Myocyte (in vitro differentiated cells): ENCODE measurements at places on chromosomes 1 and 21. TPM values are rescaled to one million over a fixed set of nuclear protein-coding genes. Genes with fewer than 3 reads are reported as not detected.
A peak's percentile ranks its signal among the peaks of the same experiment; 100 is the strongest.

DNA sequence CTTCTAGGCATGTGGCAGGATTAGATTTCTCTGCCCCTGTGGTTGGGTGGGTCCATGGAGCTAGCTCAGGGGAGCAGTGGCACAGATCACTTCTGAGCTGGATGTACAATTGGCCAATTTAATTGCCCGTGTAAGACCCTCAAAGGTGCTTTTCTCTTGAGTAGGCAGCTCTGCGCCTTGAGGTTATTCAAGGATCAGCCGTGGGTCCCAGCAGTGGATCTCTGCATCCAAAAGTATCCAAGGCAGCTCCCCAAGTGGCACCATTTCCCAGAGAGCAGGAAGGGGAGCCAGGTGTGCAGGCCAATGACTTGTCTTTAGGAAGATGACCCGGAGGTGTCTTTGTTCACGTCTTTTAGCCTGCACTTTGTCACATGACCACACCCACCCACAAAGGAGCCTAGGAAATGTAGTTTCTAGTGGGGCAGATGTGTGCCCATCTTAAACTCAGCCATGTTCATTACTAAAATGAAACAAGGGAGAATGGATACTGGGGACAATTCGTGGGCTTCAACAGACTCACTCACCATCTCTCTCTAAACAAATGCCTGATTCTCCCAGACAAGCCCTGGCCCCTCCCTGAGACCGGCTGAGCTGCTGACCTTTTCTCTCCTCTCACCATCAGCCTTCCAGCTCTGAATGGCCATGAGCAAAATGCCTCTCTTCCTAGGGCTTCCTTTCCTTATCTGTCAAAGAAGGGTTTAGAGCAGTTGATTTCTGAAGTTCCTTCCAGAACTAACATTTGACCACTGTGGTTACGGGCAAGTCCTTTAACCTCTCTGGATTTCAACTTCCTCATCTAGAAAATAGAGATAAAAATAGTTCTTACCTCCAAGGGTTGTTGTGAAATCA is 41.4 kb upstream of the TENT5C start:
- DNase-seq: no peak

DNA sequence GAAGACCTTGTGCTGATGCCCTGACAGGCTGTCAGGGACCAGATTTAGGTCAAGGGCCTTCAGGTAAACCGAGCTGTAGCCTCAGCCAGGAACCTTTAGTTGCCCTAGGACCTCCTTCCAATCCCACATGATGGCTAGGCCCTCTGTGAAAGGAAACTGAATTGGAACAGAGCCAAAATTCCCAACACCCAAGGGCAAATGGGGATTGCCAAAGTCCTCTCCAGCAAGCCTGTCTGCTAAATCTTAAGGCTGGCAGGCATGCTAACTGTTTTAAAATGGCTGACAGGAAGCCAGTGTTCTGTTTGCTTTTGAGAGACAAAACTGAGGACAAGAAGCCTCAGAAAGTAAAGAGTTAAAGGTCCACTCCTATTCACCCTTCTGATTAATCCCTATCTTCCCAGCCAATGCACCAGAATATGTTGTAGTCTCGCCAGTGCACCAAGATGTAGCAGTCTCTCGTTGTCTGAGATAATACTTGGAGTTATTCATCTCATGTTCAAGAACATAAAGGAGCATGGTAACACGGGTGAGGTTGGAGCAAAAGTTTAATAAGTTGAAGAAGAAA is 35.1 kb downstream of the MSTO1 start:
- DNase-seq: no peak

HIVEP3 gene
- 1.8 and 2.0 TPM in 2 replicates for total RNA-seq

GRCh38 chr21:38468989-38469388 is 29.3 kb downstream of the ERG start:
- DNase-seq: no peak

DCST2 gene
- total RNA-seq: not detected in 2 replicates

DNA sequence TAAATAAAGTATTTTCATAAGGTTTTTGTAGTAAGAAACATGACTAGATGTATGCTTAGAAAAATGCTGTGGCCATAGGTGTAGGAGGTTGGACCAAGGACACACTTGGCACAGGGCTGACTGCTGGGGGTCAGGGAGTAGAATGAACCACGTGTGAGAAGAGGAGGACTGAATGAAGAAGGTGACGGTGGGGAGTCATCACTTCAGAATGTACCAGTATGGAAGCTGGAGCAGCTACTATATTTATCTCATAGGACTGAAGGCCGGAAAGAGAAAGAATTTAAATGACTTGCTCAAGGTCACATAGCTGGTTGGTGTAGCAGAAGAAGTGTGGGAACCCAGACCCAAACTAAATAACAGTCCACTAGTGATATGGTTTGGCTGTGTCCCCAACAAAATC is 79.8 kb upstream of the HAO2 start:
- DNase-seq: peak; percentile 30

DNA sequence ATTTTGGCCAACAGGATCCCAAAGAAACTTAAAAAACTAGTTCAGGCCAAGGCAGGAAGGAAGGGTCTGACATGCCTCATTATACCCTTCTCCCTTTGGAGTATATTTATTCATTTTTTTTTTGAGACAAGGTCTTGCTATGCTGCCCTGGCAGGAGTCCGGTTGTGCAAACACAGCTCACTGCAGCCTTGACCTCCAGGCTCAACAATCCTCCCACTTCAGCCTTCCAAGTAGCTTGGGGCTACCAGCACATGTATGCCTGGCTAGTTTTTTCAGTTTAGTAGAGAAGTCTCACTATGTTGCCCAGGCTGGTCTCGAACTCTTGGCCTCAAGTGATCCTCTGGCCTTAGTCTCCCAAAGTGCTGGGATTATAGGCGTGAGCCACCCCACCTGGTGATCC is 5.2 kb downstream of the YARS1 start:
- DNase-seq: no peak

GRCh38 chr1:85656256-85656655 is 52.0 kb downstream of the ZNHIT6 start:
- no peak for DNase-seq

DNA sequence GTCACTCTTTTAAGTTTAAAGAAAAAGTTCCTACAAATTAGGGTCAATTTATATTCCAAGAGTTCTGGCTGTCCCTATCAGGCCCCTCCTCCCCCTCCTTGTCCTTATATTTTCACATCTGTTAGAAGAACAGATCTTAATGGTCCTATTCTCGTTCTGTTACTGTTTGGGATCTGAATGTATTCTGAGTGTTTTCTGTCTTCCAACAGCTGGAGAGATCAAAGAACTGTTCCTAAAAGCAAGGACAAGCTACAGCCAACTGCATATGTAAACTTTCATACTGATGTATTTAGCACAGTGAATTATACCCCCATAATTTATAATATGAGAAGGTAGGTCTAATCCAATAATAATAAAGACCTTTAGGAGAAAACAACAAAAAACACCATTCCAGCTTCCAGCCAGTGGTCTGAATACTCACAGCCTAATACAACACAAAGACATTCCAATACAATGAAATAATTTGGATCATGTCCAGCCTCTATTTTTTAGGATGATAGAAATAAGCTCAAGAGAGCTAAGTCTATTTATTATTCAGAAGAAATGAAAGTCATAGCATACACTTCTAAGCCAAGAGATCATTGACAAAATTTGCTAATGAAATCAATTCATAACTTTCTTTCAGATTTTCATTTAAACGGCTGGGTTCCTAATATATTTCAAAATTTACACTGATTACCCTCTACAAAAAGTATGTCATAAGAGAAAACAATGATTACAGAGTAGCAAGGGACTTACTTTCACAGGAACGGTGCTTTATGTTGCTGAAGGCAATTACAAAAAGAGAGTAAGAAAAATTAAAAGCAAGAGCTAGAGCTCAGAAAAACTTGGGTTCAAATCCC is 25.3 kb downstream of the WLS start:
- peak; percentile 70 for DNase-seq

CRABP2 gene
- 5.3 and 6.2 TPM in 2 replicates for total RNA-seq

DNA sequence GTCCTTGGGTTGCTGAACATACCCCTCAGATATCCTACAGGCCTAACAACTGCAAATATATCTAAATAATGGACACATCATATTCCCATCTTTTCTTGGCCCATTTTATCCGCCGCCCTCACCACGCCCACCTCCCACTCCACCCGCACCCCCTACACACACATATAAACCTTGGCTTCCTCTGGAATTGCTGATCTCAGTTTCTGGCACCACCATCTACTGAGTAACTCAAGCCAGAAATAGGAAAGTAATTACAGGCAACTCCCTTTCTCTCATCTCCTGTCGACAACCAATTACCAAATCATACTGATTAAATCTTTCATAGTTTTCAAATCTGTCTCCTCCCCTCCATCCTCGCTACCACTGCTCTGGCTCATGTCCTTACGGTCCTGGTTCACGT is 4.7 kb downstream of the RGS8 start:
- no peak for DNase-seq

RXRG gene
- 0.08 TPM in 1 of 2 replicates, not detected in the other for total RNA-seq

DIRAS3 gene
- 5.7 and 6.3 TPM in 2 replicates for total RNA-seq

DNA sequence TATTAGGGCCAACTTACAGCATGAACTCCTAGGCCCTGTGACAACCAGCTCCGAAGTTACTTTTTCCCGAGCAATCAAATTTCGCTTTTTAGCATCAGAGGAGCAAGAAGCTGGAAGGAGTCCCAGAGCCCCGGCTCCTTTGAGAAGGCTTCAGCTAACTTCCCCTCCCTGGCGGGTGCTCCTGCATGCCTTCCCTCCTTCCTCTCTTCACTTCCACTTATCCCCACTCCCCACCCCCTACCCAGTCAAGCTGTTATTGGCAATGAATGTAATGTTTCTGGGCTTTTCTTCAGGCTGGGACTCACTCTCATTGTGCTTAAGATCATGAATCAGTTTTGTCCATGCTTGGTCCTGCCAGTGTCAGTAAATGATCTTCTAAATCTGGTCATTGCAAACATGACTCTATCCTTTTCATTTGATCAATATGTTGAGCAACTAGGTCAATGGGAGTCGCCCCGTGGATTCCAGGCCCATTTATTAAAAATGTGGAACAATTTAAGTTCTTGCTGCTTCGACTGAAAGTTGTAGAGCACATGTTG is 94.5 kb upstream of the TSPAN2 start:
- DNase-seq: no peak

GRCh38 chr1:155947292-155947691 is 5.9 kb downstream of the RXFP4 start:
- no peak for DNase-seq

DNA sequence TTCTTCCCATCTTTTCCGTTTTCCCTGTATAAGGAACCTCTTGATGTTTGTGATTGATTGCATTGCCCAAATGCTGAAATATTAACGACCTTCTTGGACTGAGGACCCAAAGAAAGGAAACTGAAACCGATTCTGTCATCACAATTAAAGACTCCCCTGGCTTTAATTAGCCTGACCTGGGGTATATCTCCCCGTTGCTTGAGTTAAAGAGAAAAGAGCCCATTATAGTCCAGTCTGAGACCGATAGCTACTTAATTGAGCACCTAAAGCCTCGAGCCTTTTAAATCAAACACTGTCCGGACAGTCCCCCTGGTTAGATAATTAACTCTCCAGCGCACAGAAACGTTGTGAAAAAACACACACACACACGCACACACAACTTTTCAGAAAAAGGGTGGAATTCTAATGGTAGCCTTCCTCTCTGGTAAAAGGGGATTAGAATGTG is 8.0 kb downstream of the LMO4 start:
- DNase-seq: no peak

RBM34 gene
- total RNA-seq: 86.9 and 101 TPM in 2 replicates

DNA sequence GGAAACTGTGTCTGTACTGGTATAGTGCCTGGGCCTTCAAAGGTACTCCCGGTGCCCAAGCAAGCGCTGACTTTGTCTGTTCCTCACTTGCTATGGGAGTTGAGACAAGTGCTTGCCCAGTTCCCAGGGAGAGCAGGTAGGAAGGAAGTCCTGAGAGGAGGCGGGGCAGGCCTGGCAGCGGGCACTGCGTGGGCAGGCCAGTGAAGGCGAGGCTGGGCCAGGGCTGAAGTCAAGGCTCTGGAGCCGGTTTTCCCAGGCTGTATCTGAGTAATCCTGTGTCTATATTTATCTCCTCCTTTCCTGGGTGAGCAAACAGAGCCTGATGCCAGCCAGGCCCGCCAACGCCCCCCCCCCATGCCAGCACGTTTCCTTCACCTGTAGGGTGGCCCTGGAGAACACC is 15.9 kb upstream of the EDN2 start:
- DNase-seq: peak; percentile 90

DNA sequence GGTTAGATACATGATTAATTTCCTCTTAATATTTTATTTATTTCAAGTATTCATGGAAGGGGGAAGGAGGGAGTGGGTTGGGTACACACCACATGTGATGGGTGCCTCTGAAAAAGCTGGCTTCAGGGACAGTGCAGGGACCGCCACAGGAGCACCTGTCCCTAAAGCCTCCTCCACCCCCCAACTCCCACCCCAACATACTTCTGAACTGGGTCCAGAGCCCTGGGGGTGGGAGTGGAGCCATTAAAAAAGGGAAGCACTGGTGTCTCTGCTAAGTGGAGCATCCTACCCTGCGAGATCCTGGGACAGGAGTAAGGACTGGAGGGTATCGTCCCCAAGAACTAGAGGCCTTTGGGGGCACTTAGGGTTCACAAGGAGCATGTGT is 5.6 kb upstream of the CLEC20A start:
- DNase-seq: no peak

DNA sequence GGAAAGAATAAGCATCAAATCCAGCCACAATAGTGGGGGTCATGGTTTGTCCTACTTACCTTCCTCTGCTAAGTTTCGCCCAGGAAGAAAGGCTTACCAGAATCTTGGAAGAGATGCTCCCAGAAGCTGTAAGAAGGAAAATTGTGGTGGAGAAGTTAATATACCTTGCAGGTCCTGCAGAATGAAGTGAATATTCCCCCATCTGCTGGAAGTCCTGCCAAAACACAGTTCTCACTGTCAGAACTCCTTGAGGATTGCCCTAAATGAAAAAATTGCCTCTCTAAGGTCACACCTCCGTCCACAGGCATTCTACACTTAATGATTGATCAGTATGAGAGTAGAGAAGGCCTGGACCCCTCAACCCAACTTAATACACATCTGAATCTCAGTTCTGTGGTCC is 78.4 kb upstream of the RGS21 start:
- DNase-seq: no peak

DNA sequence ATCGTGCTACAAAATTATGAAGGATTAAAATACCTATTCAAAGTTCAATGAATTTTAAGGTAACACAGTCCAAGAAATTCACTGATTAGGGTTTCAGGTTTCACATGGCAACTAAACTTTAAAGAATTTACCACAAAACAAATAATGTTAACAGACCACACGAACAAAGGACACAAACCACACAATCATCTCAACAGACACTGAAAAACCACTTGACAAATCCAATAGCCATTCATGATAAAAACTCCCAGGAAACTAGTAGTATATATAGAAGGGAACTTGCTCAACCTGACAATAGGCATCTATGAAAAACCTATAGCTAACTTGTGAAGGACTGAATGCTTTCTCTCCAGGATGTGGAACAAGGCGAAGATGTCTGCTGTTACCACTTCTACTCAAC is 21.1 kb upstream of the SH2D5 start:
- peak; percentile 16 for DNase-seq

PLEKHN1 gene
- 0.24 TPM in 1 of 2 replicates, not detected in the other for total RNA-seq

GRCh38 chr1:245480393-245481120 is 325.8 kb downstream of the KIF26B start:
- no peak for DNase-seq
